Psoas muscle (tissue), 8 donors: ENCODE measurements at places on chromosomes 2 and 18. TPM values are rescaled to one million over a fixed set of nuclear protein-coding genes. Genes with fewer than 3 reads are reported as not detected.
A peak's percentile ranks its signal among the peaks of the same experiment; 100 is the strongest.

The FOXD4L1 gene
- 0.18 TPM for total RNA-seq

- DNase-seq = no peak
Observed at GRCh38 chr2:156309167-156309566, 23.4 kb downstream of the NR4A2 start.

The UGT1A10 gene
- not detected for total RNA-seq

DNA sequence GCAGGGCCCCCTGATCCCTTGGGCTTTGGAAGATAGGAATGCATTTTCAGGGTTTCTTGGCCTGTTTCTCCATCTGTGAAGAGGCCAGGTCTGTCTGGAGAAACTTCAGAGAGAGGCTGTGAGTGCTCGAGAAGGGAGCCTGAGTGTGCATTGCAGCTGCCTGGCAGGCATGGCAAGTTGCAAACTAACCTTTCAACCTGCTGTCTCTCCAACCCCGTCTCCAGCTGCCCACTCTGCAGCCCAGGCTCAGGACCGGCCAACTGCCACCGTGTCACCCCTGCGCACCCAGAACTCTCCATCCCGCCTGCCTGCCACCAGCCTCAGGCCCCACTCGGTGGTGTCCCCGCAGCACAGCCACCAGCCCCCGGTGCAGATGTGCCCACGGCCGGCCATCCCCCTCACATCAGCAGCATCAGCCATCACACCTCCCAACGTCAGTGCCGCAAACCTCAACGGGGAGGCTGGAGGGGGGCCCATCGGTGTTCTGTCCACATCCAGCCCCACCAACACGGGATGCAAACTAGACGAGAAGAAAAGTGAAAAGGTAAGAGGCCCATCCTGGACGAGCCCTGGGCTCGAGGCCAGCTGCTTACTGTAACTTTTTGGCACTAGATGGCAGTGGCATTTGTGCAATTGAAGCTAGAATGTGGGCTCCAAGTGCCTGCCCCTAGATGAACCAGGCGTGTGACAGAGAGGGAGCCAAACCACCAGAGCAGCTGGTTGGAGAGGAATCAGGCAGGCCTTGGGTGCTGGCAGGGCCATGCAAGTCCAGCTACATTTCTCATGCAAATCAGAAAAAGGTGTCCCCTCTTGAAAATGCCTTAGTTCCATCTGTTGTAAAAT, 164.6 kb downstream of the SEPTIN10 start:
- peak; percentile 87 for DNase-seq

- no peak for DNase-seq
Observed at GRCh38 chr2:134674687-134675086, 44.1 kb downstream of the TMEM163 start.

- DNase-seq = no peak
Observed at GRCh38 chr2:85675866-85676548, 8.0 kb upstream of the SFTPB start.

- no peak for DNase-seq
Observed at GRCh38 chr2:238994876-238995275, 147.0 kb downstream of the TWIST2 start.

- DNase-seq = no peak
Observed at GRCh38 chr2:68789603-68790002, 55.0 kb downstream of the ARHGAP25 start.

DNA sequence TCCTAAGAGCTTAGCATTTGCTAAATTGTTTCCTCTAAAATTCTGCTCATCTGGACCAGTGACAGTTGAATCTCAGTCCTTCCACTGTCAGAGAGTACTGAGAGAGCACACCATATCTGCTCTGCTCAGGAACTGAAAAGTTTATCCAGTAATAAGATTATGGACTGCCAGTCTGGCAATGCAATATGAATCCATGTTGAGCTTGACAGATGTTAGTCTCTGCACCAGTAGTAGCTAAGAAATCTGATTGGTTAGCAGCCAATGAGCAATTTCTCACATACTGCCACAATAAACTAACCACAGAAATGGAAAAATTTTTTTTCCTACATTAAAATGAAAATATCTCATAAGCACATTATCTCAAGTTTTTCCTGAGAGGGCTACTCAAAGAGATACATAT, 2.3 kb downstream of the PRKD3 start:
- DNase-seq = no peak
